Motor neuron (in vitro differentiated cells): ENCODE measurements at places on chromosomes 5 and 9. TPM values are rescaled to one million over a fixed set of nuclear protein-coding genes. Genes with fewer than 3 reads are reported as not detected.

RNF183 gene
- total RNA-seq, result 0.14 and 0.21 TPM in 2 replicates

PTPDC1 gene
- total RNA-seq, result 14.5 and 16.1 TPM in 2 replicates

IL31RA gene
- total RNA-seq, result not detected in 2 replicates

C1QTNF2 gene
- total RNA-seq, result 0.67 and 0.86 TPM in 2 replicates

ELP1 gene
- 42.5 and 42.9 TPM in 2 replicates for total RNA-seq

RETREG1 gene
- total RNA-seq, result 6.6 TPM in 2 replicates

MCIDAS gene
- not detected in 2 replicates for total RNA-seq

GABRA6 gene
- 0.52 TPM in 1 of 2 replicates, not detected in the other for total RNA-seq

LECT2 gene
- total RNA-seq, result not detected in 2 replicates

CDX1 gene
- 0.14 TPM in 1 of 2 replicates, not detected in the other for total RNA-seq

PKN3 gene
- total RNA-seq, result 0.25 TPM in 1 of 2 replicates, not detected in the other

SLC12A2 gene
- total RNA-seq, result 45.4 and 48.6 TPM in 2 replicates

OR1Q1 gene
- total RNA-seq, result not detected in 2 replicates

GALT gene
- total RNA-seq, result 55.2 and 57.7 TPM in 2 replicates

TIGD6 gene
- total RNA-seq, result 6.1 and 6.5 TPM in 2 replicates

VLDLR gene
- total RNA-seq, result 15.0 and 15.3 TPM in 2 replicates

TBC1D2 gene
- 0.68 and 0.79 TPM in 2 replicates for total RNA-seq

CTXN3 gene
- total RNA-seq, result 8.4 and 10.4 TPM in 2 replicates

PCDHA6 gene
- 0.36 and 1.4 TPM in 2 replicates for total RNA-seq

CCDC69 gene
- 1.2 and 2.9 TPM in 2 replicates for total RNA-seq

ARHGAP26 gene
- total RNA-seq, result 1.3 and 3.0 TPM in 2 replicates

AGXT2 gene
- 0.33 TPM in 1 of 2 replicates, not detected in the other for total RNA-seq

C9orf50 gene
- total RNA-seq, result 1.00 and 1.5 TPM in 2 replicates

SOX30 gene
- not detected in 2 replicates for total RNA-seq

PCDHGA11 gene
- total RNA-seq, result 2.8 and 3.5 TPM in 2 replicates

PCDHGB1 gene
- 0.71 and 1.2 TPM in 2 replicates for total RNA-seq

STPG3 gene
- total RNA-seq, result 1.3 and 4.9 TPM in 2 replicates

ZFP37 gene
- total RNA-seq, result 1.1 and 1.7 TPM in 2 replicates

LHX3 gene
- total RNA-seq, result 4.4 and 6.0 TPM in 2 replicates

TGFBI gene
- 0.33 and 0.50 TPM in 2 replicates for total RNA-seq

C9 gene
- total RNA-seq, result not detected in 2 replicates

FOXI1 gene
- total RNA-seq, result 0.16 and 0.20 TPM in 2 replicates

GRIN1 gene
- 0.26 and 0.35 TPM in 2 replicates for total RNA-seq

CNTNAP3B gene
- total RNA-seq, result 11.2 and 13.5 TPM in 2 replicates

CTSL gene
- 47.6 and 48.4 TPM in 2 replicates for total RNA-seq

LCN12 gene
- 0.38 and 1.2 TPM in 2 replicates for total RNA-seq

RMI1 gene
- 9.3 and 10.0 TPM in 2 replicates for total RNA-seq

RPL35 gene
- 3,215 and 3,242 TPM in 2 replicates for total RNA-seq

BTNL8 gene
- total RNA-seq, result 0.38 TPM in 1 of 2 replicates, not detected in the other

ROPN1L gene
- 2.3 and 3.1 TPM in 2 replicates for total RNA-seq

CDH10 gene
- 18.7 and 20.4 TPM in 2 replicates for total RNA-seq

PTGER4 gene
- 0.33 and 0.38 TPM in 2 replicates for total RNA-seq

RNF180 gene
- 5.6 and 6.0 TPM in 2 replicates for total RNA-seq

EPB41L4A gene
- total RNA-seq, result 0.70 and 1.1 TPM in 2 replicates

PCDH12 gene
- 0.81 and 1.5 TPM in 2 replicates for total RNA-seq

TNFSF15 gene
- 0.37 and 0.43 TPM in 2 replicates for total RNA-seq

SLC6A7 gene
- 0.11 and 0.38 TPM in 2 replicates for total RNA-seq
